ENCODE measurements at places on chromosomes 3 and 15.
A peak's percentile ranks its signal among the peaks of the same experiment; 100 is the strongest.

DNA sequence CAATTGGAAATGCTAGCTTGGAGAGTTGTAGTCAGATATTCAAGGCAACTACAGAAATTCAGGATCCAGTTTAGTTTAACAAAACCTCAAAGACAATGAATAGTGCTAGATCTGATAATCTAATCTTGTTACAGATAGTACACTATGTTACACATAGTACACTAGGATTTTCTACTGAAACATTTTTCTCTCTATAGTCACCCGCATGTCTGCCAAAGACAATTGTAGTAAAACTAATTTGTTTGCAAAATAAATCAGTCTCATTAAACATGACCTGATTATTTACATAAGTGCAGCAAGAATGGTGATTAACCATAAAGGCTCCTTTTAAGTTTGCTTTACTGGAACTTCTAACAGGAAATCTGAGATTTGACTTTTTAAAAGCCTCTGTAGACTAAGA is 52.0 kb downstream of the ILDR1 start:
- DNase-seq, result no peak

- no peak for DNase-seq
These were observed 1.6 kb upstream of the LEO1 start for GRCh38 chr15:51973220-51973619.

DNA sequence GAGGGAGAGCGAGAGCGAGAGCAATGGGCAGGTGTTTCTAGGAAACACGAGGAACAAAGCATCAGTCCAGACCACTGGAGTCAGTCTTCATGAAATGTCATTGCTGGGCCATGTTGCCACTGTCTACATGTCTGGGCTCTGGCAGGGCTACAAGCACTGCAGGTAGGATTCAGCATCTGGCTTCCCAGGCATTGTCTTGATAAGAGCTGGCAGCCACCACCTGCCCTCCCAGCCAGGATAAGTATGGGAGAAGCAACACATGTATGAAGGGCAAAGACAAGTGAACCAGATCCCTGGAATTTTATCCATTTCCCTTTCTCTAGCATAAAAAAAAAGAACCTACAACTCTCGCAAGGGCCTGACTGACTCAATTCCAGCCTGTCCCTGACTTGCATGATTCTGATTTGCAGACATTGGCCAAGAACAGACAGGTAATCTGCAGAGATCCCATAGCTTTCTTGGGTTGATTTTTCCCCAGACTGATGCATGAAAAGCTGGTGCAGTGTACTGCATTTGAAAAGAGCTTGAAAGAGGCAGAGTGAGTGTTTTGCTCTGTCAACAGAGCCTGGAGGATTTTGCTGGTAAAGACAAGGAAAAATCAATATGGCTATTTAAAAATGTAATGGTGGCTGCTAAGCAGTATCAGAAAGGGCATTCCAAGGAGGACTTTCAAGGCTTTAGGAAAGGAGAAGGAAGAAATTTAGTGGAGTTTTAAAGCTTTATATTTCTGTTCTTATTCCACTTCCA is 157.2 kb upstream of the MYRIP start:
- no peak for DNase-seq

DNA sequence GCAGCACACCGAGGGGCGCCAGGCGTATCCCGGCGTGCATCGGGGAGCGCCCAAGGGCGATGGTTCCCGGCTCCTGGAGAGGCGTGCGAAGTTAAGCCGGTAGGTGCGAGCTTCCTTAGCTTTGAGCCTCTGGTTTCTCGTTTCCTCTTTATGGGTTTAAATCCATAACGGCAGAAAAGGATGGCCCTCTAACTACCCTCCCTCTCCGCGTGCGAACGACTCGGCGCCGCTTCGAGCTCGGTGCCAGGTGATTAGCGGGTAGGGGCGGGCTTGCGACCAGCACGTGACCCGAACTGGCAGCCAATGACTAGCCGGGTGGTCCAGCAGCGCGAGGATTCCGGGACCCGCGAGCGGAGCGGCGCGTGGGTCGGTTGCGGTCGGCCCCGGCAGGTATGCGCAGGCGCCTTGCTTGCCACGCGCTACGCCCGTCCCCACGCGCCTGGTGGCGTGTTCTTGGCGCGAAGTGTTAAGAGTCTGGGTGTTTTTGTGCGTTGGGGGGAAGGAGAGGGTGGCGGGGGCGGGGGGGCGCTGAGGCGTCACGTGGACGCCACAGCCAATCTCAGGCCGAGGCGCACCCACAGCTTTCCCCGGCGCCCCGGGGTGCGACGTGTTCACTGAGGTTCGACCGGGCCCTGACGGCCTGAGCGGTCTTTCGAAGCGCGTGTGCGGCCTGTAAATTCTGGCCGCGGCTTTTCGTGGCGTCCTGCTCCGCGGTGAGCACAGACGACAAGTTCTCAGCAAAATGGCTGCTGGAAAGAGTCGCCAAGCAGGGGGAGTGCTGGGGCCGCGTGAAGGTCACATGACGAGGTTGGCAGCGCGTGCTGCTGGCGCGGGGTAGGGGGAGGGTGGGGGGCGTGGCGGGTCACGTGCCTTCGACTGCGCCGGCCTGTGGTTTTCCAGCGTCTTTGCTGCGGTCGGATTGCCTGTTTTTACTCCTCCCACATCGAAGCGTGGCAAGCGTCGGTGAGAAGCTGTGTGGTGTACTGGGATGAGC is 38.7 kb upstream of the MGA start:
- DNase-seq, result peak; percentile 73

DNA sequence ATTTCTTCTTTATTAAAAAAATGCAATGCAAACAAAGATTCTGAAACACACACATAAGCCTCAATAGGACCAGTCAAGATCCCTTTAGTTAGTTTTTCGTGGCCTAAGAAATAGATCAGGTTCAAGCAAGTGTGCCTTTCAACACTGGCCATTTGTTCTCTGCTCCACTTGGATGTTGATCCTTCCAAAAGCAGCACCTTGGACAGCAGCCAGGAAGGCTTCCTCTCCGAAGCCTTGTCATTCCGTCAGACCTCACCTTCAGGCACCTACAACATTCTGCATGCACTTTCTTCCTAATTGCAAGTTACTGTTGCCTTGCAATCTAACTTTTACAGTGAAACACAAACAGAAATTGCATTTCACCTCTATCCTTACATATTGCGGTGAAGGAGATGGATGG is 155.9 kb upstream of the FEZF2 start:
- no peak for DNase-seq

GRCh38 chr3:46065294-46065705 is 38.0 kb upstream of the XCR1 start:
- DNase-seq, result peak; percentile 57

- no peak for DNase-seq
These were observed 14.9 kb downstream of the TRH start for GRCh38 chr3:129989414-129989813.

GRCh38 chr15:68330901-68331300 is 53.4 kb downstream of the FEM1B start:
- no peak for DNase-seq

DNA sequence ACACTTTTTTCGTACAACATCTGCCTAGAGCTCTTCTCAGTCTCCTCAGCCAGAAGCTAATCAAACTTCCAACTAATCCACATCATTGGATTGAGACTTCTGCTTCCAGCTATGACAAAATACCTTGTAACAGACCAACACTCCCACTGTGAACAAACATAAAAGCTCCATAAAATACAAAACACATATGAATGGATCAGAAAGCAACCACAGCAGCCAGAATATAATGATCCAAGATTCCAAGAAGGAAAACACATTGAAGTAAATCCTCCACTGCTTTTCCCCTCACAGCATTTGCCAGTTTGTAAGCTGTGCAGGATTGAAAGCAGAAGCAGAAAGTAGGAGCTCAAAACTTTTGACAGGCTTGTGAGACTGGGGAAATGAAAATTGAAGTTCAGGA is 863.2 kb downstream of the TUSC7 start:
- no peak for DNase-seq

DNA sequence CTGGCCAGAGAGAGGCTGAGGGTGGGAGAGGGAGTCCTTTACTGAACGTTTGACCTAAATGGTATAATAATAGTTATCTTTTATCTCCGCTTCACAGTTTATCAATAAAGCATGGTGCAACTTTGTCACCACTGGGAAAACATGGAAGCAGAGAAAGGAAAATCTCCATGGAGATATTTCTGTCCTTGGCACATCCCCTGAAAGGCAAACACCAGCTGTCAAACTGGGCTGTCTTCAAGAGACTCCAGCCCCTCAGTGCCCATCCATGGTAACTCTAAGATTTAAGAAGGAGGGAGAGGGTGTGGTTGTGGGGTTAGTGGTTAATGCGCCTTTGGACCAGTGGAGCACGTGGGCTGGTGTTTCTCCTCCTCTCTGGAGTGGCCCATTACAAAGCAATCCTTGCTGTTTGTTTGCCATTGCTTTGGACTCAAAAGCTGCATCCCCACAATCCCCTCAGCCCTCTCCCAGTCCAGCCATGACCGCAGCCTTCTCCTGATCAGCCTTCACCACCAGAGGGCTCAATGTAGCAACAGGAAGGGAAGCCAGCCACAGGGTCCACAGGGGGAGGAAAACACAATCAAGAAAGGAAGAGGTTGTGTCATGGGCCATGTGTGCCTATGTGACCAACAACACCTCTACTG is 38.2 kb upstream of the FAM174B start:
- no peak for DNase-seq

GRCh38 chr3:31294430-31295149 is 238.1 kb upstream of the STT3B start:
- no peak for DNase-seq

- no peak for DNase-seq
These were observed 31.3 kb downstream of the CD200 start for GRCh38 chr3:112364291-112364690.

GRCh38 chr3:52498137-52499054 is 3.3 kb downstream of the STAB1 start:
- DNase-seq, result no peak

DNA sequence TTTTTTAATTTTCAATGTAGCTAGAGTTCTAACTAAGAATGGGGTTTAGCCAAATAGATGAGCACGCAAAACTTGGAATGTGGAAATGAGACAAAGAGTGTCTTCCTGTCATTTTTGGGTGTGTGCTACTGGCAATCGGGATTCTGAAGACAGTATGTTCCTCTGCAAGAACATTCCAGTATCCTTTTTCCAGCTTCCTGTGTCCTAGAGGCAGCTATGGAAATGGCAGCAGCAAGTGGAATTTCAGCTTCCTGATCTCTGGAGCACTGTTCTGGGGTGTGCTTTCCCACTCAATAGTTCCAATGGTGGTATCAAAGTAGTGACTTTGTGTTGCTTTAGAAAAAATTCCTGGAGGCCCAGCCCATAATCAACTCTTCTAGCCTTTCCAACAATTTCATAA is 642.9 kb upstream of the KCNMB2 start:
- DNase-seq, result no peak

DNA sequence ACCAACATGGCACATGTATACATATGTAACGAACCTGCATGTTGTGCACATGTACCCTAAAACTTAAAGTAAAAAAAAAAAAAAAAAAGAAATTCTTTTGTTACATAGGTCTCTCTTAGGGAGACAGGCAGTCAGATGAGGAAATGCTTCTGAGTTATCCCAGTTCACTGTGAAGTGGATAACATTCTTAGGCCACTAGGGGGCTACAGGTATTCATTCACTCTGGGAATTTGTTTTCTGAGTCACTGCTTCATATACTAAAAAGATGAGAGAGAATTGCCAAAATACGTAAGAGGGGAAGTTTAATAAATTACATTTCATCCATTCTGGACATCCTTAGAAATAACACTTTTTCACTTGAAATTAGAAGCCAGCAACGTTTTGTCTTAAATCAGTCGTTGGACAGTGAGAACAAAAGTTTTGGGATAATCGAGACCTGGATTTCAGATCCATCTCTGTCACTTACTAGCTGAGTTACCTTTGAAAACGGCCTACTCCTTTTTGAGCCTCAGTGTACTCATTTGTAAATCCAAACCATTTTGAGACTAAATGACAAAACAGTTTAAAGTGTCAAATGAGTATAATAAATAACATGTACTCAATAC is 738.4 kb upstream of the ALCAM start:
- no peak for DNase-seq

- DNase-seq, result no peak
These were observed at the start of gene SST for GRCh38 chr3:187669675-187670504. Gene SST (minus strand): TSS chr3:187670394. CDS start chr3:187670291, 103 bp downstream.

GRCh38 chr3:21826416-21826815 is 75.4 kb upstream of the ZNF385D start:
- DNase-seq, result no peak

DNA sequence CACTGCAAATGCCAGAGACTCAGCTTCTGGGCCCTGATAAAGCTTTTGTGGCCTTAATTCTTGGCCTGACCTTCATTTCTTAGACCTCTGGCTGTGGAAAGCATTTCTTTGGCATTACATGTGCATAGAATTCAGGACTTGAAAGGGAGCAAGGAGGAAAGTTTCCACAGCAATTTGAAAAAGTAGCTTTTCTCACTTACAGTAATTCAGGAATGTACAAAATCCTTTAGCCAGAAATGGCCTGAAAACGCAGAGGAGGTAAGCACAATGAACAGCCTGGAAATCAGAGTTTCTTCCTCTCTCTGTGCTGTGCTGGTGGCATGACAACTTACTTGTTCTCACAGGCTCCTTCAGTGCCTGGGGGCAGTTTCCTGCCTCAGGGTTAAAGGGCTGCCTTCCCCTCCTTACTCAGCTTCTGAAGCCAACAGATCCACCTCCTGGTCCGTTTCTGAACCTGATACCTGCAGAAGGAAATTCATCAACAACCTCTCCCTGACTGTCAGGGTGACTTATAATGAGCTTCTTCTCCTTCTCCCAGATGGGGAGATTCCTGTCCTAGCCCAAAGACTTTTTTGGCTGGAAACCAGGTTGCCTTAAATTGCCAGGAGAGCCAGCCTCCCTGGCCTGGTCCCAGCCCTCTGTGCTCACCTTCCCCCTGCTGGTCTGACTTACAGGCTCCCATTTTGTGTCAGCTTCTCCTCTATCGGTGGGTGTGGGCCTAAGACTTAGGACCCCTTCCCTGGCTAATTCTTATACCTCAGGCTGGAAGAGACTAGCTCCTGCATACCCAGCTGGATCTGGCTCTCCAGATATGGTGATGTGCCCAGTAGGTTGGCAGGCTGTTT is 102.3 kb downstream of the MYRIP start:
- DNase-seq, result no peak

GRCh38 chr3:34463414-34463813 is 665.0 kb downstream of the PDCD6IP start:
- no peak for DNase-seq

DNA sequence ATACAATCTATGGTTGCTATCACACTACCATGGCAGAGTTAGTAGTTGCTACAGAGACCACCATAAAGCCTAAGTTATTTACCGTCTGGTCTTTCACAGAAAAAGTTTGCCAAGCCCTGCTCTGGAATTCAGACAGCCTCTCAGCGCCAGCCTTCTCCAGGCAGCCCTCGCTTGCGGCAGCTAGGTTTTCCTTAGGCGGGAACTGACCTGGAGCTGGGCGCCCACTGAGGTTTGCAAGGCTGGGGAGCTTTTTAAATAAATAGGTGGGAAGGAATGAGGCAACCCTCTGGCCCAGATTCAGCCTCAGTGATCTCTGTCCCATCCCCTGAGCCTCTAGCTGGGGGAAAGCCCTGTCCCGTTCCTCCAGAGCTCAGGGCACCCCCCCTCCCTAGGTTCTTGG is 1.2 kb downstream of the CTSH start:
- DNase-seq, result no peak

- DNase-seq, result no peak
These were observed 25.5 kb downstream of the RLBP1 start for GRCh38 chr15:89195836-89196235.

- no peak for DNase-seq
These were observed 30.4 kb upstream of the KLF13 start for GRCh38 chr15:31296219-31296645.

All from stimulated activated CD4-positive, alpha-beta T cell treated with anti-CD3 and anti-CD28 coated beads, Interleukin-15, amount 100 ng/mL, for 48 hours (primary cell).